Stimulated activated CD4-positive, alpha-beta T cell treated with anti-CD3 and anti-CD28 coated beads, TNF-alpha, amount 100 ng/mL, for 1 hour (primary cell): ENCODE measurements at places on chromosomes 16 and 17.

- DNase-seq = no peak
Observed at GRCh38 chr17:77455111-77455890, 314.5 kb downstream of the SEC14L1 start.

DNA sequence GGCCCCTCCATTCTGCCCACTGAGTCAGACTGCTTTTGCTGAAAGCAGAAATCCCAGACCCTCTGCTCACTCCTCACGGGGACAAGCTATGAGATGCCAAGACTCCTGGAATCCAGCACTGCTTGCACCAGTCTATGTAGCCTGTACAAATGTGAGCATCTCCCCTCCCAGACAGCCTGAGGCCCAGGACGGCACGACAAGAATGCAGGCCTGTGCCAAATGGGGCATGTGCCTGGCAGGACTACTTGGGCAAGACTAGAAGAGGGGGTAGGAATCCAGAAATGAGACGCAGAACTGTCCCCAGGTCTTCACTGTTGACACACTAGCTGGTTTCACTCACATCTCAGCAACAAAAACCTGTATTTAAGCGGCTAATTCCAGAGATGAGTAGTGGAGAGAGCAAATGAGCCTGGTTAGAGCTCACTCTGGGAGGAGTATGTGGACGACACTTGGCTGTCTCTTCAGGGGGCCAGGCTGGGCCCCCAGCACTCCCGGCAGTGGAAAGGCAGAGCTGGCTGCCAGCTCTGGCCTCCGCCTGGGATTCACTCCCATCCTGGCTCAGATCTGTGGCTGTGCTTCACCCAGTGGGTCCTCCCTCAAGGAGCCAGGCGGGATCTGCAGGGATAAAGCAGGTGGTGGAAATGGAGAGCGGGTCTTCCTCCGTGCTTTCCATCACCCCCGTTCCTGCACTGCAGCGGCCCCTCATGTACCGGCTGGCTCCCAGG lies 2.9 kb upstream of the MYO1C start:
- no peak for DNase-seq

- DNase-seq = no peak
Observed at GRCh38 chr16:14310519-14310991, 239.4 kb downstream of the MRTFB start.

- DNase-seq = no peak
Observed at GRCh38 chr16:77408607-77409006, 26.2 kb downstream of the ADAMTS18 start.

GRCh38 chr17:76540381-76541300 lies 797 bp downstream of the PRCD start:
- no peak for DNase-seq

- no peak for DNase-seq
Observed at GRCh38 chr17:69606142-69606800, 191.8 kb downstream of the MAP2K6 start.

DNA sequence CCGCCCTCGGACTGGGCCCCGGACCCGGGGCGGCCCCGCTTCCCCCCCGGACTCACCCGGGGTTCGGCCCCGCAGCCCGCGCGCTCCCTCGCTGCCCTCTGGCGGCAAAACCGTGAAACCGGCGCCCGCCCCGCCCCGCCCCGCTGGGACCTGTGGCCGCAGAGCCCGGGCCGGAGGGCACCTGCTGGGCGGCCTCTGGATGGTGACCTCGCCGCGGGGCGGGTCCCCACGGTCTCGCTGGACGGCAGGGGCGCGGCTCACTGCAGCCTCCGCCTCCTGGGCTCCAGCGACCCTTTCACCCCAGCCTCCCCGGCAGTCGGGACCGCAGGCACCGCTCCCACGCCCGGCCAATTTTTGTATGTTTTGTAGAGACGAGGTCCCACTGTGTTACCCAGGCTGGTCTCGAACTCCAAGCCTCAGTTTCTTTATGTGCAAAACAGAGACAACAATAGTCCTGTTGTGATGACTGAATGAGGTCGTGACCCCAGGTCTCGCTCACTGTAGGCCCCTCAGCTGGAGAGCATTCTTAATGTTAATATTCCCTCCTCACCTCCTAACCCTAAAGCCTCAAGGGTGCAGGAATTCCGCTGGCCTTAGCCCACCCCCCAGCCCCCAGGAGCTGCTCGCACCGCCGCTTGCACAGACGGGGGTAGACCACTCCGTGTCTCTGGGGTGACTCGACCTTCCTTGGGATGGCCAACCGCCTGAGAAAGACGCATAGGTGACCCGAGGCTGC lies 33.7 kb upstream of the RPH3AL start:
- peak; percentile 41 for DNase-seq

DNA sequence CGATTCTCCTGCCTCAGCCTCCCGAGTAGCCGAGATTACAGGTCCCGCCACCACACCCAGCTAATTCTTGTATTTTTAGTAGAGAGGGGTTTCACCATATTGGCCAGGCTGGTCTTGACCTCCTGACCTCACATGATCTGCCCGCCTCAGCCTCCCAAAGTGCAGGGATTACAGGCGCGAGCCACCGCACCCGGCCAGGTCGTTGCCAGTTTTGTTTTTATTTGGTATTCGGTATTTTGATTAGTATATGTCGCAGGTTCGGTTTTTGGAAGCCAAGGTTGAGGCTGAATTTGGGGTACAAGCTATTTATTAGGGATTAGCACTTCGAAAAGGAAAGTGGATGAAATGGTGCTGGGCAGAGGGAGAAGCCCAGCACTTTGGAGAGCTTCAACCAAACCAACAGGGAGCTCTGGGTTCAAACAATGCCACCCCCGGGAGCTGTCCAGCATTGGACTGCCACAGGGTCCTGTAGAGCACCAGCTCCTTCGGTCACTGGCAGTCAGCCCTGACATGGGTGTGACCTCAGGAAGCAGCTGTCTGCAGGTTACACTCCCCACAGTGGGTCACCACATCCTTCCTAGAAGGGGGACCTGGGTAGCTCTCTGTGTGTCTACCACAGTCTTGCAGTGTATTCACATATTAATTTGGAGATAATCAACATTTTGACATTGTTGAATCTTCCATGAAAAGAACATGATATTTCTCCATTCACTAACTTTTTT lies 1.5 kb upstream of the CLEC10A start:
- no peak for DNase-seq

- no peak for DNase-seq
Observed at GRCh38 chr17:7611635-7612293, 2.9 kb downstream of the FXR2 start.

DNA sequence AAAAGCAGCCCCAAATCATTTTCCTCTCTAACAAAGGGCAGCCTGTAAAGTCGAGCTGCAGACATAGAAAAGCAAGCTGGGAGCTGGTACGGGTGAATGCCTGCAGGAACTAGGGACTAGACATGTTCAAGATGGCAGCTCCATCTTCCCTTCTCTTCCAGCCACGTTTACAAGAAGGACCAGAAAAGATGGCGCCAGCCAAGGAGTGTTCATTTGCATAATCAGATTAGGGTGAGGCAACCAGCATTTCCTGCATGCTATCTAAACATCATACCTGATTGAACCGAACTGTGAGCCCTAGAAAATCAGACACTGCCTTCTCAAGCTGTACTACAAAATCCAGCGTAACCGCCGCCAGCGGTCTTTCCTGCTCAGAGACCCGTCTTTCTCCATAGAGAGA lies 896.8 kb downstream of the CDH11 start:
- no peak for DNase-seq

- DNase-seq = no peak
Observed at GRCh38 chr17:81509972-81510784, 2.4 kb downstream of the ACTG1 start.

- DNase-seq = no peak
Observed at GRCh38 chr17:62882284-62882683, 74.2 kb upstream of the MARCHF10 start.

GRCh38 chr17:58532555-58532951 lies 18.1 kb upstream of the MTMR4 start:
- no peak for DNase-seq

GRCh38 chr16:22189473-22190080 lies 16.5 kb upstream of the EEF2K start:
- no peak for DNase-seq

DNA sequence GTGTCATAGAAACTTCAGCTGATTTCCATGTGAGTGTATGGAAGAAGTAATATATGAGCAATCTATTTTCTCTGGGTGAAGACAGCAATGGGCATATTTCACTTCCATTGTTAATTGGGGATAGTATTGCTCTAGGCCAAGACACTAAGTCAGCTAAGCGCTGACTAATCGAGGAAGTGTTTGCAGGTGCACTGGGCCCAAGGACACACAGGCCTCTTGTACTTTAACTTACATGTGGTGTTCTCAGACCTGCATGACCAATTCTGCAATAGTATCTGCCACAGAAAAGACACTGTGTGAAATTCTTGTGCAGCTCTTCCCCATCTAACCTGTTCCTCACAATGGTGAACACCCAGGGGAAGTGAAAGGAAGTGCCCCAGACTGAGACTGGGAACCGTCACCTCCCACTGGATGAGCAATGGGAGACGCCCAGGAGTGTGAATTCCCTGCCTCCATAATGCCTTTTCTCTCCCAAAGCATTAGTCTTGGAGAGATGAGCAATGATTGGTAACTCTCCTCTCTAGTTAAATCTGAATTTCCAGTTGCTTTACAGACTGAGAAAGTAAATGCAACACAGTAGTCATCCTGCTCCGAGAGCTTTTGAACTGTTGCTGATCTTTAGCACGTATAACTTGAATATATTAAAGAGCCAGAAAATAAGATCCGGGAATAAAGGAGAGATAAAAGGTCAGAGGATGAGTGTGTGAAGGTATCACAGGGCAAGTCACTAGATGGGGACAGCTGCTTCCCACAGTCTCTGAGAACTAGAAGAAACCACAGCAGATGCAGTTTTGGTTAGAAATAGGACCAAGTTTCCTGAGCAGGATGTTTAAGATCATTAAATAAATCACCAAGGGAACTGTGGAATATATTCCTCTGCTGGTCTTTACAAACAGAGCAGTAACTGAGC lies 82.6 kb downstream of the CDK5R1 start:
- DNase-seq = no peak

GRCh38 chr16:87057951-87058560 lies 259.1 kb downstream of the C16orf95 start:
- no peak for DNase-seq

DNA sequence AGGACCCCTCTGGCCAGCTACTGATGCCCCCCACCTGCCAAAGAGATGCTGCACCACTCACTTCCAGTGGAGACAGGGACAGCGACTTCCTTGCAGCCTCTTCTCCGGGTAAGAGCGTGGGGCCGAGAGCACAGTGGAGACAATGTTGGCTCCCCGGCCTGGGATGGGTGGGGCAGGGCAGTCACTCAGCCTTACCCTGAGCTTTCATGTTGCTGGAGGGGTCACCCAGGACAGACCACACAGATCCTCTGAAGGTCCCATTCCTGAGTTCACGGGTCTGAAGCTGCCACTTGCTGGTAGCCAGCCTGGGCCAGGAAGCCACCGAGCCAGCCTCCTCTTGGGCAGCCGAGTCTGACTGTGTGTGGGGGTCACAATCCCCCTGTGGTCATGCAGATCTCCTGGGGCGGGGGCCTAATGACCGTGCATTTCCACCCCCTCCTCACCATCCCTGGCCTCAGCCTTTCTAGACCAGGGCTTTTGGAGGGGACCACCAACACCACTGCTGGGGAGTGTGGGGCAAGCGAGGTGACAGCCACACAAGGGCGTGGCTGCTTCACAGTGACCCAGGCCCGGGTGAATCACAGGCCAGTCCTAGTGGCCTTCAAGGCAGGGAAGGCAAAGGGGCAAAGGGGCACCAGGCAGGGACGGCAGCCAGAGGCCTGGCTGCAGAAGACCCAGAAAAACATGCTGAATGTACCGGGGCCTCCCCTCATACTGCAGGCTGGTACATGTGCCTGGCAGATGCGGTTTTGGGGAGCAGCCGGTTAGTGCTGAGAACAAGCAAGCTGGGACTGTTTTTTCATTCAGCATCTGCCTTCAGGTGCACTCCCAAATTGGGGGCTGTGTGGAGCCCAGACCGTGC lies 10.4 kb downstream of the TAF1C start:
- no peak for DNase-seq

DNA sequence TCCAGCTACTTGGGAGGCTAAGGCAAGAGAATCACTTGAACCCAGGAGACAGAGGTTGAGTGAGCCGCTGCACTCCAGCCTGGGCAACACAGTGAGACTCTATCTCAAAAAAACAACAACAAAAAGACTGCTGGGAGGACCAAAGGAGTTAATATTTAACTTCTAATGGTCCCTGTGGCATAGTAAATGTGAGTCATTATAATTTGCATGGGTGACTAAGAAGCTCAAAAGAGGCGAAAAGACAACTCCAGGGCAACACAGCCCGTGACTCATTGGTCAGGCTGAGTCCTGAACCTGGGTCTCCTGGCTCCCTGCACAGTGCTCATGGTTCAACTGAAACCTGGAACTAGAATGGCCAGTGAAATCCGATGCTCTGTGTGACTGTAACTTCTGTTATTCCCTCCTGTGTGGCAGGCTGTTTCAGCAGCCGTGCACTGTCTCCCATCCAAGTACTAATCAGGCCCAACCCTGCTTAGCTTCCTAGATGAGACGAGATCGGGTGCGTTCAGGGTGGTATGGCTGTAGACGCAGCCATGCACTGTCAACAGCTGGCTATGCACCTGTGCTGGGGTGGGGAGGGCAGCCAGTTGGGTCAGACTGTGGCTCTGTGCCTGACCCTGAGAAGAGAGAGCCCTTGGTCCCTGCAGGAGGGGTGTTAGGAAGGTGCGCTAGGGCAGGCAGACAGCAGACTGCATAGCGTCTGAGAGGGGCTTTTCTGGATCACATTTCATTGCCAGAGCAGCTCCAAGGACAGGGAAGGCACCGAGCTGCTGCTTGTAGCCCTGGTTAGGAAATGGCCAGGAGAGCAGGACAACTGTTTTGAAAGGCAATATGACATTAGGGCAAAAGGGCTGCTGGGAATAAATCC lies 14.5 kb upstream of the GPRC5C start:
- no peak for DNase-seq

DNA sequence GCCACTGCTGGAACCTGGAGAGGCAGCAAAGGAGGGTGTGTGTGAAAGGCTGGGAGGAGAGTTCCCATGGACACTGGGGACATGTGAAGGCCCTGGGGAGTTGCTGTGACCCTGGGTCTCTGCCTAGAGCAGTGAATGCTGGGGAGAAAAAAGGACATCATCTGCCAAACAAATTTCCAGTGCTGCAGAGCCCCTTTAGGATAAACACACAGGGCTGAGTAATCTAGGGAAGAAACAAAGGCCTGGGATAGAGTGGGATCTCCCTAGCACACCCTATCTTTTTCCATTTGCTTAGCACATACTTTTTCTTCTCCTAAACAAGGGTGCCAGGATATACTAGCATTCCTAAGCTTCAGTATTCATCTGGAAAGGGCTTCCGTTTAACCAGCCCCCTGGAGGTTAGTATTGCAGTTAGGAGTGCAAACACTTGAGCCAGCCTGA lies 3.3 kb upstream of the HIGD1B start:
- no peak for DNase-seq

DNA sequence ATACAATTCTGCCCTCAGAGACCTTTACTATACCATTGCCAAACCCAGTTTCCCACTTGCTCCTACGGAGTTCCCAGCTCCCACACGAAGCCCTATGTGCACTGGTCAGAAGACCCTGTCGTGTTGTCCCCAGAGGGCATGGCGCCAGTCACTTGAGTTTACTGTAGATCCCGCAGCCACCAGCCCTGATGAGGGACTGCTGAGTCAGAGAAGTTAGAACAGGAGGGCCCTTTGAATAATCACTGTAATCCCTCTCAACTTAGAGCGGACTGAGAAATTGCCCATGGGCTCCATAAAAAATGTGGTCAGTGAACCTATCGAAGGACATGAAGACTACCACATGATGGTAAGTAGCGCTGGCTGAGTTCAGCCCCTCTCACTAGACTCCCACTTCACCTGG lies 9.2 kb downstream of the UBFD1 start:
- DNase-seq = no peak

- no peak for DNase-seq
Observed at GRCh38 chr17:43469145-43469544, 14.6 kb upstream of the DHX8 start.
